ENCODE measurements at places on chromosomes 4 and X. TPM values are rescaled to one million over a fixed set of nuclear protein-coding genes. Genes with fewer than 3 reads are reported as not detected.

DNA sequence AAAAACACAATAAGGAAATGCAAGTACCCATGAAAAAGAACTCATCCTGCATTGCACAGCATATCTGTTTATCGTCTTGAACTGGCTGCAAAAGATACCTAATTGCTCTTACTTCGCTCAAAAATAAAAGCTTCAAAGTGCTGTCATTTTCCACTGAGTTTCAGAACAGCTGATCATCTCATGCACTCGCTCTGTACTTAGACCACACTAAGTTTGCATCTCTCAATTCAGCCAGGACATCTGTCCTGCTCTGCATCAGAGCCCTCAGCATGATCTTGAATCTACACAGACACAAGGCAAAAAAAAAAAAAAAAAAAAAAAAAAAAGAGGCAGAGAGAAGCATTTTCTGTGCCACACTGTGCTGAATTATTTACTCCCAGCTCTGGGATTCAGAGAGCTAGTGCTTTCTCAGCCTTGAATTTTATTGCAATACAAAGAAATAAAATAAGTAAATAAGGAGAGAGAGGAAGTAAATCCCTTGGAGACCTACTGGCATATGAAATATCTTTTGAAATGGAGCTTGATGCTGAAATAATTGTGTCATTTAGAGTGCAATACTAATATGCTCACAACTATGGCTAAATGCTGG is 81.3 kb downstream of the PPP1R2C start:
- DNase-seq = no peak

DNA sequence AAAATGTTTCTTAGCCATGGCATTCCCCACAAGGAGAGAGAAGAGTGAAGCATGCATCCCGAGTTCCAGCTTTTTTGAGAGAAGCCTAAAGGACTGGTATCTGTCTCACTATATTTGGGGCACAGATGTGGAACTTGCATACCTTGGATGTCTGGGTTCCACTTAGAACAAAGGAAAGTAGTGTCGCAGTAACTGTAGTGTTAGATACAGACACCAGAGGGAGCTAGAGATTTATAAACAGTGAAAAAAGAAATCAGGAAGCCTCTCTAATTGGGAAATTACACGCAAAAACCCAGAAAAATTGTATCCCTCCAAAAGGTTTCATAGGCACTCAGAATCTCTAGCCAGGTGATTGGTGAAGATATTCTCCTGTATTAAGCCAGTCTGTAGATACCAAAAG is 34.4 kb downstream of the AGTR2 start:
- DNase-seq = no peak

GRCh38 chr4:11216520-11216919 is 212.2 kb downstream of the HS3ST1 start:
- no peak for DNase-seq

DNA sequence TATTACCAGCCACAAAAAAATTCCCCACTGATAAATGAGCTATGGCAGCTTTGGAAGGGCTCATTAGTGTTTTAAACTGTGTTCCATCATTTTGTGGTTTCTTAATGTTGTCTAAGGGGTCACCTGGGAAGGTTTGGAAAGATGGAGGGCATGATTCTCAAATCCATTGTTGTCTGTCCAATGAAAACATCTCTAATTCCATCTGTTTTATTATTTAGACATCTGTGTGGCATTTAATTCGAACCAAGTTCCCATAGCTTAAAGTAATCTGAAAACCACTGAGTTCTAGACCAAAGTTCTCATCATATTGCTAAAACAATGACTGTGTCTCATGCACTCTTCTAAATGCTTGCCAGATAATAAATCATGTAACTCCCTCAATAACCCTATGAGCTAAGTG is 103.8 kb upstream of the PPP3CA start:
- DNase-seq = no peak

DNA sequence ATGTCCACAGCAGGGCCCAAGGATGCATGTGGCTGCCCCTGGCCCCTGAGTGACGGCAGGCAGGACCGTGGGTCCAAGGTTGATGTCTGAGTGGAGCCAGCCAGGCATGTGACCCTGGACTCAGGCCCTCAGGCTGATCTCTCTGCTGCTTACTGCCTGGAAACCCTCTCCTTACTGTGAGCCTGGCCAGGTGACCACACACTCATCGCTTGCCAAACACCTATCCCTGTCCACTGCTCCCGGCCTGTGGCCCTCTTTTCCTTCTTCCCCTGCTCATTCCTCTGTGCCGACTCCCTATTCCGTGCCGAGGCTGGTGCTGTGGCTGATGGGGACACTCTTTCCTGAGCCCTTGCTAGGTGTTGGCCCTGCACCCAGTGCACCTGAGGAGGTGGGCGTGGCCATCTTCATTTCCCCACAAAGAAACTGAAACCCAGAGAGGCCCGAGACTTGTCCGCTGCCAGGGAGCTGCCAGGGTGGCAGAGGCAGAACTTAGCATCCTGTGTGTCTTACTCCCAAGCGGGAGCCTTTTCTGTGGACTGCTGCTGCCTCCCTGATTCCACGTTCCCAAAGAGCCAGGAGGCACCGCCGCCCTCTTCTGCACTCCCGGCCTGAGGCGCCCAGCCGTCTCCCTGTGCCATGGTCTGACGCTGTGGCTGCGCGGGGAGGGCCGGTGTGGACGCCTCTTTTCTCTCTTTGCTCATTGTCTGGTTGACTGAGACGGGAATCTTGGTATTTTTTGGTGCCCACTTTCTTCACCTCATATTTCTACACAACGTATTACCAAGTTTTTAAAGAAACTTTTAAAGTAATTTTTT is 11.2 kb upstream of the RNF4 start:
- DNase-seq = no peak

- no peak for DNase-seq
These were observed 122.4 kb downstream of the C4orf33 start for GRCh38 chr4:129218360-129218759.

- DNase-seq = no peak
These were observed 929.1 kb downstream of the RAB28 start for GRCh38 chr4:12555011-12555410.

DNA sequence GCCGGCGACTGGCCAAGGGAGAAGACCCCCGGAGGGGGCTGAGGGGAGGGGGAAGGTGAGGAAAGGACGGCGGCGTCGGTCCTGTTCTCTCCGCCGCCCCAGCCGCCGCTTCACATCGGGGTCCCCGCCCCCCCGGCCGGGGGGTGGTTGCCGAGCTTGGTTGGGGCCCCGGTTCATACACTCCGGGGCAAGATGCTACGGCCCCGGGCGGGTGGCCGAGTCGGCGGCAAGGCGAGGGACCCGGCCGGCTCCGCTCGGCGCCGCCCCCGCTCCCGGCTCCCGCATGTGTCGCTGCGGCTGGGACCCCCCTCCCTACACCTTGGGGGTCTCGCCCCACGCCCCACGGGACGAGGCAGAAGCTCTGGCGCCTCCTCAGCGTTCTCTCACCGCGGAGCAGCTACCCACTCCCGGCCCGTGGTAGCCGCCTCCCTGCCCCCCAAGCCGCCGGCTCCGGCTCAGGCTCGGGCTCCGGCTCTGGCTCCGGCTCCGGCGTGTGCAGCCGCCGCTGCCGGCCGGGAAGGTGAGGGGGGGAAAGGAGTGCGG is 461 bp downstream of the FBXW7 start:
- peak; percentile 51 for DNase-seq

DNA sequence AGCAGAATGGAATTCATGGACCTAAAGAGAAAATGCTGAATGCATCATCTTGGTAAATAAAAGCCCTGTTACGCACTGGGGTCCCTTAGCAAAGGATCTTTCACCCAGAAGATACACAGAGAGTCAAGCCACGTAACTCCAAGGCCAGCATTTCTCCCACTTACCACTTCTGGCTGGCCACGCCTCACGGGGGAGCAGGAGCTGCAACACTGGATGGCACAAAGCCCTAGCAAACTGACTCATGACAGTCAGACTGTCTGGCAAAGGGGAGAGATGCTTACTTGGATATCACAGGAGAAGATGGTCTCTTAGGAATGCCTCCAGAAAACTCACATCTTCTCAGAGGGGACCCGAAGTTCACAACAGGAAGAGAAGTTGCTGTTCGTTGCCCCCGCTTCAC is 51.4 kb upstream of the BCLAF3 start:
- DNase-seq = no peak

DNA sequence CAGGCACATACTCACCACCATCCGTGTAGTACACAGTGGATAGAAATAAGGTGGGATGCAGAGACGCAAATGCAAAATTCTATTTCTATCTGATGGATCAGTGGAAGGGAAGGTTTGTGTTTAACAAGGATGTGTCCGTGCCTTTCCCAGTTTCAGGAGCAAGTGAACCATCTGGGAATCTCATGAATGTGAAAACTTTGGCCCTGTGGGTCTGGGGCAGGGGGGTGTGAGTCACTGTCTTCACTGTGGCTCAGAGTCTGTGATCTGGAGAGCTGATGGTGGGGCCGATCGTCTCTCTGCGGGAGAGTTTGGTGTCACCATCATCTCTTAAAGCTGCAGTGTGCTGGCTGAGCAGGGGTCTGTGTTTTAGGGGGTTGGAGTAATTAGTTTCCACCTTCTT is 179.3 kb upstream of the STS start:
- no peak for DNase-seq

GRCh38 chr4:95394752-95395306 is 153.9 kb downstream of the UNC5C start:
- no peak for DNase-seq

GRCh38 chr4:101218346-101218745 is 129.0 kb downstream of the PPP3CA start:
- DNase-seq = no peak

DNA sequence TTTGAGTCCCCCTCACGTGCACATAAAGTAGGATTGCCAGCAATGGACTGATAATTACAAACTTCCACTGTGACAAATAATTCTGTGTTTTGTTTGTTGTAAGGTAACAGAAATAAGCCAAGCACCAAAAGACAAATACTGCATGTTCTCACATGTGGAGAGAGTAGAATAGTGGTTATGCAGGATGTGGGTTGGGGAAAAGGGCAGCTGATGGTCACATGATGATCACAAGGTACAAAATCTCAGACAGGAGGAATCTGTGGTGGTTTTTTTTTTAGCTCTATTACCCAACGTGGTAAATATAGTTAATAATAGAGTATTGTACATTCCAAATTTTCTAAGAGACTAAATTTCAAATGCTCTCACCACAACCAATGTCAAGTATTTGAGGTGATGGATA is 182.3 kb downstream of the BANK1 start:
- DNase-seq = no peak

Gene ZAR1
- total RNA-seq = not detected

Gene CASK
- total RNA-seq = 24.0 TPM

Gene SYNPO2
- total RNA-seq = 0.35 TPM

Gene CCDC160
- not detected for total RNA-seq

Gene SLC4A4
- 0.26 TPM for total RNA-seq

Gene ATXN3L
- not detected for total RNA-seq
